ENCODE measurements at places on chromosomes 16 and 17.

DNA sequence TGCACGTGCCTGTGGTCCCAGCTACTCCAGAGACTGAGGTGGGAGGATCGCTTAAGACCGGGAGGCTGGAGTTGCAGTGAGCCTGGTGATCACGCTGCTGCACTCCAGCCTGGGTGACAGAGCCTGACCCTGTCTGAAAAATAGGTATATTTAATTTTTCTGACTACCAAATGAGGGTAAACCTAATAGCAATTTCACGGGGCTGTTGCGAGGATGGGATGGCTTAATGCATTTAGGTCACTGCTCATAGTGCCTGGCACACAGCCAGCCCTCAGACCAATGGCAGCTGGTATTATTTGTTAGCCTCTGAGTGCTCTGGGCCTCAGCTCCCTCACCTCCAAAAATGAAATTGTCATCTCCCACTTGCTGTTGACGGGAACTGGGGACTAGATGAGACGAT lies 5.9 kb upstream of the CDIP1 start:
- DNase-seq = no peak

GRCh38 chr17:75260641-75261335 lies 618 bp downstream of the GGA3 start:
- peak; percentile 49 for DNase-seq

- no peak for DNase-seq
These were observed 93.2 kb downstream of the LITAF start for GRCh38 chr16:11493531-11493929.

DNA sequence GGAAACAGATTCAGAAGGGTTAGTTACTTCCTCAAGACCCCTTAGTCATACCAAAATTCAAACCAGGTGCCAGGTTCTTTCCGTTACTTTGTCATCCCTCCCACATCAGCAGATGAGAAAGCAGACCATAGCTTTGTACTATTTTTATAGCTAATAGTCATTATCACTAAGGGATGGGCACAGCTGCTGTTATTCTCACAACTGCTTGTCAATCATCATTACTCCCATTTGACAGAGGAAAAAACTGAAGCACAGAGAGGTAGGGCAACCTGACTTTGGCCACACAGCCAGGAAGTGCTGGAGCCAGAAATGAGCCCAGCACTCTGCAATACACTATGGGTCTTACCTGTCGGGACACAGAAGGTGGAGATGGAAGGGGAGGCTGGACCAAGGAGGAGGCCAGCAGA lies 30.0 kb downstream of the TEKT5 start:
- no peak for DNase-seq

- DNase-seq = peak; percentile 48
These were observed 68.8 kb downstream of the KATNIP start for GRCh38 chr16:27618606-27619327.

DNA sequence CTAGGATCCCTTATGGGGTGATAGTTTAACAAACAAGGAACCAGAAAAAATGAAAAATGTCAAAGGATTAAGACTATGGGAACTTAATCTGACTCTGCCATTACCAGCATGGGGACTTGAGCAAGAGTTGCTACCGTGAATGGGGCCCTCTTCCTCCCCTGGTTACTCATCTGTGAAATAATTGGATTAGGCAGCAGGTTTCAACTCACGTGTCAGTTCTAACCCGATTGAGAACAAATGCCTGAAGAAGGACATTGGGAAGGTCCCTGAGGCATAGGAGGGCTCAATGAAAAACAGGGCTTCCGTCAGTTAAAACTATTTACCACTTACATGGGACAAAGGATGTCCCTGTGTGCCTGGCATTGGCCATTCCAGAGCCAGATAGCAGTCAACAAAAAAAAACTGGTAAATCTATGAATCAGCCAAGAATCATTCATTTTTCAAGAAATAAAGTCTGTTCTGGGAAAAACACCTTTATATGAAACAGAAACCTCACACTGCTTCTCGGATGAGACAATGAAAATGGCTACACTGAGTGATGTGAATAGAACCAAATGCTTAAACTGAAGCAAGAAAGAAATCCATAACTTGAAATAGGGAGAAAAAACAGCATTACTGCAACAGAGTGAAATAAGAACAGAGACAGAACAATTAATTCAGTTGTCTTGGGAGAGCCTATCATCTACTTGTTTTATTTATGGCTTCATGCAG lies 104.3 kb downstream of the ADAMTS18 start:
- no peak for DNase-seq

DNA sequence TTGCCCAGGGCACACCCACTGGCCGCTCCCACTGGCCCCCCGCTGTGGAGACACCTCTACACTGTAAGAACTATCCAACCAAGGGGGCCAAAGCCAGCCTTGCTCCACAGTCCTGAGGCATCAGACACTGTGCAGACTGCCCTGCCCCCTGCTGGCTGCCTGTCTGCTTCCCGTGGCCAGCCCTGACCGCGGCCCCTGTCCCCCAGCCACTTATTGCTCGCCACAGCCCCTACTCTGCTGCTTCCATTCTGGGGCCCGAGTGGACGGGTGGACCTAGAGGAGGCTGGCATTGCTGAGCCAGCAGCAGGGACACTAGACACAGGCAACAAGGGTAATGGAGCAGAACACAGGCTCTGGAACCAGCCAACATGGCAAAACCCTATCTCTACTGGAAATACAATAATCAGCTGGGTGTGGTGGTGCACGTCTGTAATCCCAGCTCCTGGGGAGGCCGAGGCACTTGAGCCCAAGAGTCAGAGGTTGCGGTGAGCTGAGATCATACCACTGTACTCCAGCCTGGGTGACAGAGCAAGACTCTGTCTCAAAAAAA lies 19.7 kb upstream of the LRRC37A3 start:
- peak; percentile 64 for DNase-seq

DNA sequence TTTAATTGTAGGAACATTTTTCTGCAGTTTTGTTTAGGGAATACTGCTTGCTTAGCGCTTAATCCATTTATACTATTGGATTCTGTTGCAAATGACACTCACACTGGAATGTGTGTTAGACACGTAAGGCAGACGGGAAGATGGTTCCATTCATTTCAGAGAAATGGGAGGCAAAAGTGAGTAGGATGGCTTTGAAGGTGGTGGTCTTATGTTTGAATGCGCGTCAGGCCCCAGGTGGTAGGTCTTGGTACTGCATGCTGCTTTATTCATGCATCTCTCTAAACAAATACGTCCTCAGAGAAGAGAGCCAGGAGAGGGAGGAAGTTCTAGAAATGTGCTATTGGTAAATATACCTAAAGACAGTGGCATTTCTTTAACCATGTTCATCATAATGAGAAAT lies 997.6 kb upstream of the RBFOX1 start:
- peak; percentile 6 for DNase-seq

DNA sequence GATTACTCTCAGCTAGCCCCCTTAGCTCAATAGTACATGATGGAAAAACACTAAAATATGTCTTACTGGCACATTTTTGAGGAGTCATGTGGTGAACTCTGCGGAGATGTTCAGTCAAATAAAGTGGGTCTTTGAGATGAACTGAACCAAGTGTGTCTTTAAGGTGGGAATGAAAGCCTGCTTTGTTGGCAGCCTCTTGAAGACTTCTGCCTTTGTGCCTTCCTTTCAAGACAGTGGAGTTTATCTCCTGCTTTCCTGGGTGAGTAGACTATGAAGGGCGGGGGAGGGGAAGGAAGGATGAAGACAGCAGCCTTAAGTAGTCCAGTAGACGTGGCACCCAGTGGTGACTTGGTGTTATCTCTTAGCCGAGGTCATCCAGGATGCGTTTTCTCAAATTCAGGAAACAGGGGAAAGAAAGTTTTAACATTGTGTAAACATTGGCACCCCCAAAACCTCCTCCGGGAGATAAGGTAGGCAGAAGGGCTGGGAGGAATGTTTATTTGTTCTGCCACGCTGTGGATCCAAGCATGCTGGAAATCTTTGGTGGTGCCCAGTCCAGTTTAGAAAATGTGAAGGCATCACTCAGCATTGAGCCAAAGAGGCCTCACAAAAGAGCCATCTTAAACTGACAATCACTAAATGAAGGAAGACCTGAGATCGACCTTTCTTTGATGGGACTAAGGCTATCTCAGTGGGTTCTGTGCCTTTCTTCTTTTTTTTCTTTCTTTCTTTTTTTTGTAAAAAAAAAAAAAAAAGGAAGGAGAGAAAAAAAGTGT lies 220.6 kb downstream of the FTO start:
- DNase-seq = peak; percentile 0

- no peak for DNase-seq
These were observed 22.0 kb upstream of the ARL2BP start for GRCh38 chr16:57223057-57223456.
